Activated T-helper 9 cell treated with anti-CD3 and anti-CD28 coated beads, Interleukin-2, amount 50 U/mL, for 16 hours (primary cell): ENCODE measurements at places on chromosomes 5 and 9.

DNA sequence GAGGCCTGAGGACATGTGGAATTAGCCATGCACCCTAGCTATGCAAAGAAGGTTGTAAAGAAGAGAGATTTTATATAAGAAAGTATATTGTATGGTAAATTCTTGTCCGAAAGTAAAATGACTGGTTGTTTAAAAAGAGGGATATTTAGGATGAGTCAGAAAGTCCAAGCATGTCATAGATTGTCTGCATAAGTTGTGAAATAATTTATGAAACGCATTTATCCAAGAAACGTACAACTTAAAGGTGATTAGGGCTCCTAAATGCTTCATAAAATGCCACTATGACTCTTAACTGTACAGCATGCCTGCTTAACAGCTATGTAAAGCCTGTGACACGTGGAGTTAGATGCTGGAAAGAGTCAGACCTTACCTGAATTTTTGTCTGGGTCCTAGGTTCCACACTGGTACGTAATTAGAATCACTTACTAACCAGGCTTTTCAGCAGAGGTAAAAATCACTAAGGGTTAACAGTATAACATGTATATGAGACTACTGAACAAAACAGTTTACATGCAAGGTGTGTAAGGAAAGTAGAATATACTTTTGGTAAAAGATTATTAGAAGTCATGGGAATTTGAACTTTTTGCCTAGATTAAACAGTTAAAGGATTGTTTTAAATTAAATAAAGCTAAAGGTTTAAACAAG is 37.0 kb upstream of the ARL15 start:
- DNase-seq, result no peak

DNA sequence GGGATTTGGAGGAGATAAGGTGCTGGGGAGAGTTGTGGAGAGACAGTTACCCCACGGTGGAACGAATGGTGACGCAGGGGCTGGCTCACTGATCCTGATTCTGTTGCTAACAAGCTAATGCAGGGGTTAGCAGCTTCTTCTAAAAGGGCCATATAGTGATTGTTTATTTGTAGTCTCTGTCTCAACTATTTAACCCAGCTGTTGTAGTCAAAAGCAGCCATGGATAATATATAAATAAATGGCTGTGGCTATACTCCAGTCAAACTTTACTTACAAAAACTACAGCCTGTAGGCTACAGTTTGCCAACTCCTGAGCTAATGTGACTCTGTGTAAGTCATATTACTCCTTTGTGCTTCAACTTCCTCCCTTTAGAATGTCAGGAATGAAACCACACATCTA is 21.8 kb downstream of the STOM start:
- DNase-seq, result no peak

- DNase-seq, result no peak
Observed at GRCh38 chr5:39648848-39649227, 224.1 kb upstream of the DAB2 start.

DNA sequence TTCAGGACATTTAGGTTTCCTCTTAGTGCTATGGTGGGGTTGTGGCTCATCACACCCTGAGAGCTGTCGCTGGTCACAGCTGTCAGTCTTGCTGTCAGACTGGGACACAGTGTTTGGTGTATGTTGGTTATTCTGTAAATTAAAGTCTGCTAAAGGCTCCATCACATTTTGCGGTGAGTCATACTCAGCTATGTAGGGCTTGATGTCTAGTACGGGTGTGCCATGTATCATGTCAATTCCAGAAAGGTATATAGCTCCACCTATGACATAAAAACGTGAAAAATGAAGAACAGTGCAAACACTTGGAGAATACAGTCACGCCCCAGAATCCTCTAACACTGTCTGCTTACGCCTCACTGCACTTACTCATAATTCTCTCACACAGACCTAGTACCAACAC is 11.9 kb downstream of the TRMO start:
- DNase-seq, result no peak

DNA sequence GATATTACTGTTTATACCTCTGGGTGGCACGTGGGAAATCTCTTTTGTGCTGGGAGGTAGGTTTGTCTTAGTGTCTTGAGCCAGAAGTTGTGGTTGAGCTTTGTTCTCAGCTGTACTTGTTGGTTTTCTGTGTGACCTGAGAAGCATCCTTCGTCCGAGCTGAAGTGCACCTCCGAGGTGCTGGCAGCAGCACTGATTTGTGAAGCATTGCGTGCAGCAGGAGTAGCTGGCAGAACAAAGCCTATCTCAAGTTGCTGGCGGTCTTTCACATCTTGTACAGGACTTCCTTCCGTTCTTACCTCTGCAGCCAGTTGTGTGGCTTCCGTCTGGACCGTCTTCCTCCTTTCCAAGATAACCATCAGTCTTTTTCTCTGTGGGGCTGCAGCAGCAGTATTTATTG is 4.3 kb downstream of the PRRC2B start:
- DNase-seq, result no peak

DNA sequence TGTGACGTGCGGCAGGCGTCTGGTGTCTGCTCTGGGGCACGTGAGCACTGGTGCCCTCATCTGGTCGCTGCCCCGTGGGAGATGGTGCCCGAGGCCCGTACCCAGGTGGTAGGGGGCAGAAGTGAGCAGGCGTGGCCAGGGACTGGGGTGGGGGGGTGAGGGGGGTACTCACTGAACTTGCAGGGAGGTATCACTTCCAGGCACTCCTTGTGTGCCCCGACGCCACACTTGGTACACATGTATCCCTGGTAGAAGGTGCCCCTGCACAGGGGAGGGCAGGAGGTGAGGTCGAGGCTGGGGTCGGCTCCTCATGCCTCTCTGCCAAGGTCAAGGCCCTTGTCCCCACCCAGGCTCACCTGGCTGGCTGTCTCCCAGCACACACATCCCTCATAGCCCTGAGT is 45.2 kb upstream of the SARDH start:
- no peak for DNase-seq

GRCh38 chr9:35508069-35508468 is 18.2 kb downstream of the RUSC2 start:
- DNase-seq, result no peak

- no peak for DNase-seq
Observed at GRCh38 chr5:168530621-168531150, 1.6 kb downstream of the FBLL1 start.

GRCh38 chr5:62182802-62183201 is 123.2 kb upstream of the KIF2A start:
- no peak for DNase-seq

GRCh38 chr9:72948575-72949243 is 4.1 kb downstream of the ALDH1A1 start:
- DNase-seq, result no peak

- DNase-seq, result no peak
Observed at GRCh38 chr9:37732086-37732741, 21.4 kb upstream of the TRMT10B start.

DNA sequence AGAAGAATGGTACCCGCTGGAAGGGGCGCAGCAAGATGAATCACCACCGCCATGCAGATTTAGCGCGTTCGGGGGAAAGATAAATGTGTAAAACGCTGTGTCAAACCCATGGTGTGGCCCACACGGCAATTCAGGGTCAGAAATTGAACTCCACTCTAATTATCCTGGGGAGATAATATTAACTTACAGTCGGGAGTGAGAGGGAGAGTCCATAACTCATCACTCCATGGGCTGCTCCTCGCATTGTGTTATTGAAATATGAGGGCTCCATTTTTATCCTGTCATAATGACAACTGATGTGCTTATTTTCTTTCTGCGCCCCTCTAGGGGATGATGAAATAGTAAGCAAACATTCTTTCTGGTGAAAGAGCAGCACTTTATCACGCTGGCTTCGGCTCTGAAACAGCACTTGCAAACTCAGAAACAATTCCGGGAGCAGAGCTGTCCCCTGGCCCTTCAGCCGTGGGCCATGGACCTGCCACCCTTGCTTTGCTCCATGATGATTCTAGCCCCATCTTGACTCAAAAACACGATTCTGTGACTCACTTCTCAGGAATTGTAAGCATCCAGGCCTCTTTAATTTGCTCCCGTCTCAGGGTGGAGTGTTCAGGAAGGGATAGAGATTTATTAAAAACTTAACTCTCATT is 431.6 kb downstream of the IRX1 start:
- no peak for DNase-seq

- no peak for DNase-seq
Observed at GRCh38 chr9:79657891-79658290, 86.1 kb downstream of the TLE4 start.

- DNase-seq, result no peak
Observed at GRCh38 chr9:91415290-91415689, 8.3 kb downstream of the NFIL3 start.

GRCh38 chr5:142944140-142944539 is 174.0 kb downstream of the ARHGAP26 start:
- no peak for DNase-seq

GRCh38 chr5:52915176-52915875 is 73.8 kb upstream of the ITGA2 start:
- DNase-seq, result peak; percentile 12

- no peak for DNase-seq
Observed at GRCh38 chr5:58462154-58462553, 2.3 kb upstream of the PLK2 start.

GRCh38 chr5:158589939-158590338 is 509.8 kb downstream of the EBF1 start:
- no peak for DNase-seq
